ENCODE measurements at places on chromosomes 1 and 21.

DNA sequence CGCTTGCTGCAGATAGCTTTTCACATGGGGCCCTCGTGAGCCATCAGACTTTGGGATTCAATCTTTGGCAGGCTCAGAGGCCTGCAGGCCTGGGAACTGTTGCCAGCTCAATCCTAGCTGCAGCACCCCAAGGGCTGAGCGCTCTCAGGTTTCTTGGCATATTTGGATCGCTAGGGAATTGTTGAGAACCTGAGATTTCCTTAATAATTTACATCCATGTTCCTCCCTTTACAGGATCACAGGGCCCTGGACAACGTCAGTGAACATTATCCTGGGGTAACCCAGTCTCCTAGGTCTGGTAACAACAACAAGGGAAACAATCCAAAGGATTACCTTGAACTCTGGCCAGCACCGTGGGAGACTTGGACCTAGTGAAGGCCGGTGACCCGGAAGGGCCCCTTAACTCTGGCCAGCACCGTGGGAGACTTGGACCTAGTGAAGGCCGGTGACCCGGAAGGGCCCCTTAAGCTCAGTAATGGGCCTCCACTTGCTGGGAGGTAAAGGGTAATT lies 49.3 kb upstream of the NEK2 start:
- ATAC-seq, result peak; percentile 30

GRCh38 chr1:164470996-164471395 lies 88.0 kb upstream of the PBX1 start:
- ATAC-seq, result no peak

- ATAC-seq, result no peak
Measured at GRCh38 chr1:100009458-100009857, 39.7 kb downstream of the SLC35A3 start.

DNA sequence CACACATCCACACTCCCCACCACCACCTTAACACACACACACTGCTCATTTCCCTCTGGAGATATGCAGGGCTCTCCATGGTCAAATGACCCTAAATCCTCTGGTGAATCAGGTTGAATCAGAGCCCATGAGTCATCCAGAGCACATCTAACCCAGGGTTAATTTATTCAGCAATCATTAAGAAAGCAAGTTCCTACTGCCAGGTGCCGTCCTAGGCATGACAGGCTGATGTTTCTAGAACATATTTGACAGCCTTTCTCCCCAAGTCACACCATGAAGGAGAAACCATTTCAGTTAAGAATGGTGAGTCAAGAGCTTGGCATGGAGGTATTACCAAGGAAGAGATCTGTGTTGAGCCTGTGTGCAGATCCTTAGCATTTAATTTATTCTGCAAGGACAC lies 194.3 kb upstream of the CAMK1G start:
- ATAC-seq, result peak; percentile 90

GRCh38 chr1:77039739-77040138 lies 172.5 kb downstream of the ST6GALNAC5 start:
- peak; percentile 98 for ATAC-seq

GRCh38 chr1:28535180-28535579 lies 17.7 kb upstream of the TRNAU1AP start:
- no peak for ATAC-seq

DNA sequence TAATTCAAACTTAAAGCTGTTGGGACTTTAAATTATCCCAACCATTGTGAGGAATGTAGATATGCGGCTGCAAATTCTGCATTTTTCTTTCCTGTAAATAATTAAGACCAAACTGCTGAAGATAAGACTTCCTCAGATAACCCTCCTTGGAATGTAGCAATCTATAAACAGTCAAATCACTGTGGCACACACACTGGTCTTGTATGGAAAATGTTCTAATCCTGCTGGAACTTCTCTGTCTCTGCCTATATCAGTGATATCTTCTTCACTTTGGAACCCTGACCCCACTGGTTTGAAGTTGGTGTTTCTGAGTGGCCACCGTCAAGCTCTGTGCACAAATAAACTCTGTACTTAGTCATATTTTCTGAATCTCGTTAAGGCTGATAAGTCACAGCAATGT lies 32.9 kb downstream of the HSF2BP start:
- ATAC-seq, result no peak

DNA sequence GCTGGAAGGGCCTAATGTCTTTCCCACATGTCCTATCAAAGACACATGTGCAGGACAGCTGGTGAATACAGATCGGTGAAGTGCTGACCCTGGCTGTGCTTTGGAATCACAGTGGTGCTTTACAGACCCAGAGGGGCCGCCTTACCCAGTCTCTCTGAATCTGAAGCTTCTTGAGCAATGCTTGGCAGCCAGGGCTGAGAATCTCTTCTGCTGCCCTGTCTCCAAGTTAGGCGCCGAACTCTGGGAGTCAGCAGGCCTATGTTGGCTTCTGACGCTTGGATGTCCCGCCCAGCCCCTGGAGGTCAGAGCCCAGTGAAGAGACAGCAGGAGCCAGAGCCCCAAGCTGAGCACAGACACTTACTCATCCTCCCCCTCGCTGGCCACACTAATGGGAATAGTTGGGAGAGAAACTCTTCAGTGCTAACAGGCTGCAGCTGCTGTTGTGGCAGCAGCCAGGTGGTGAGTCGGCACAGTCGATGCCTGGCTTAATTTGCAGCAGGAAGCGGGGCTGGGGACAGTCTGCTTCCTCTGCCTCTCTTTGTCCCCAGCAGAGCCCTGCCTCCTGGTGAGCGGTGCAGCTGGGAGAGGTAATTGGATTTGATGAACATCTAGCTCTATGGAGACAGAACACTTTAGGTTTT lies 68.1 kb downstream of the URB2 start:
- ATAC-seq, result peak; percentile 78

DNA sequence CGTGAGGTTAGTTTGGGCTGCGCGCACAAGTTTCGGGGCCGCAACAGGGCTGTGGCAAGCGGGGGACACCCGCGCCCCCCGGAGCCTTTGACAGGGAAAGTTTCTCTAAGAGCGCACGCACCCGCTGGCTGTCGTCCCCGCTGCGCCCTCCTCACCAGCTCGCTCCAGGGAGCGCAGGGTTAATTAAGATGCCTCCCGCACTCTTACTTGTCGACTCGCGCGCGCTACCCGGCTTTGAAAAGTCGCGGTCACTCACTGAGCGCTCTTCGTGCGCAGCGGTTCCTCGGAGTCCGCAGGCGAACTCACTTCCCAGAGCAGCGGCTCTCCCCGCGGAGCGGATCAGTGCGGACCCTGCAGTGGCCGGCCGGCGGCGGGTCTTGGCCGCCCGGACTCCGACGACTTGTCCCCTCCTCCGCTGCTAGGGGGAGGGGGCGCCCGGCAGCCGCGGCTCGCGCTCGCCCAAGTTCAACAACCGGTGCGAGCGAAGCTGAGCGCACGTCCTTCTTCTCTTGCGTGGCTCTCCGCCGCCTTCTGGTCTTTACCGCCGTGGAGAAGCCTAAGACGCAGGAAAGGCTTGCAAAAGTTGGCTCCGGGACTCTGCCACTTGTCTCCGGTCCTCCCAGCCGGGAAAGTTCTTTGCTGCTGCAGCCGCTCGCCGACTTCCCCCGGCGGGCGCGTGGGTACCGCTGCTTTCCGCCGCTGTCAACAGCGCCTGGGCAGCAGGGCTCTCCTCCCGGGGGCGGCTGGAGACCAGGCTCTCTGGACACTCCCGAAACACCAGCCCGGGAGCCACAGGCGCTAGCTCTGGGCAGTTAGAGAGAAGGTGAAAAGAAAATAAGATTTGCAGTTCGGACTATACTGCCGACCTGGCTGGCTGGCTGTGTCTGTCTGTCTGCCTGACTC lies 506 bp downstream of the JUN start:
- ATAC-seq, result peak; percentile 4

GRCh38 chr1:172863031-172863430 lies 187.7 kb downstream of the TNFSF18 start:
- no peak for ATAC-seq

GRCh38 chr21:41656946-41657525 lies 109.8 kb downstream of the RIPK4 start:
- ATAC-seq, result no peak

GRCh38 chr1:8687039-8687438 lies 130.4 kb downstream of the RERE start:
- no peak for ATAC-seq

GRCh38 chr1:112704934-112705627 lies 1.8 kb downstream of the RHOC start:
- peak; percentile 80 for ATAC-seq

DNA sequence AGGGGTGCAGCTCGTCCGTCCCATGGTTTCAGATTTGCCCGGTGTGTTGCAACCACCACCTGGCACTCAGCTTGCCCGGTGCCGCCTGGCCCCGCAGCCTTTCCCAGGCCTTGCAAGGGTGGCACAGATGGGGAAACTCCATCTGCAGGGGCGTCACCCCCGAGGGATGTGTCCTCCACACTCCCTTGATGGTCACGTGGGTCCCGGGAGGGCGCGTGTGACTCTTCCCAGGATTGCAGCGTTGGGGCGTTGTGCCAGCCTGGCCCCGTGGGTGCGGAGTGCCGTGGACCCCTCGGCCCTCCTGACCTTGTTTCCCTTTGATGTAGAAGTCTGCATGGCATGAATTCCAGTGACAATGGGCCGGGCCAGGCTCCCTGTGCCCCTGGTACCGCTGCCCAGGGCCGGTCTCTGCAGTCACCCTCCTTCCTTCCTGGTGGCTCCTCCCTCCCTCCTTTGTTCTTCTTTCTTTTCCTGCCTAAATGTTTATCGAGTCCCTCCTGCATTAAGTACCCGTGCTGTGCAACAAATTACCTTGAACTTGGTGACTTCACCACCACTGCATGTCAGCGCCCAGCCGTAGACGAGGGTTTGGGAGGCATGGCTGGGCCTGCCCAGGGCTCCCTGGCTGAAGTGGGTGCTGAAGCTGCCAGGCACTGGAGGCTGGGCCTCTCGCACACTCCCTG lies 22.9 kb downstream of the RRP1 start:
- no peak for ATAC-seq

DNA sequence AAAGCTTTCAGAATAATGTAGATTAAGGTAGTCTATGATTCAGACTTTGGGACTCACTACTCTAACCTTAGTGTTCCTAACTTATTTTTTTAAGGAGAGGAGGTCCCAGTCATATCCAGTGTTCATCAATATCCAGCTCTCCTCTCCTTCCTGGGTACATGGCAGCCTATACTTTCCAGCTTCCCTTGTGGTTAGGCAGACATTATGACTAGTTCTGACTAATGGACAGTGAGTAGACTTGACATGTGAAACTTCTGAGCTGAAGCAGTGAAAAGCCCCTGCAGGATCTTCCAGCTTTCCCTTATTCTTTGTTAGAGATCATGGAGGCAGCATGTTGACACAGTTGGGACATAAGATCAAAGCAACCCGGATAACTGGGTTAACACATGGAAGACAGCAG lies 144.2 kb downstream of the PTPRU start:
- ATAC-seq, result no peak

GRCh38 chr1:29379443-29380073 lies 143.2 kb downstream of the PTPRU start:
- no peak for ATAC-seq

DNA sequence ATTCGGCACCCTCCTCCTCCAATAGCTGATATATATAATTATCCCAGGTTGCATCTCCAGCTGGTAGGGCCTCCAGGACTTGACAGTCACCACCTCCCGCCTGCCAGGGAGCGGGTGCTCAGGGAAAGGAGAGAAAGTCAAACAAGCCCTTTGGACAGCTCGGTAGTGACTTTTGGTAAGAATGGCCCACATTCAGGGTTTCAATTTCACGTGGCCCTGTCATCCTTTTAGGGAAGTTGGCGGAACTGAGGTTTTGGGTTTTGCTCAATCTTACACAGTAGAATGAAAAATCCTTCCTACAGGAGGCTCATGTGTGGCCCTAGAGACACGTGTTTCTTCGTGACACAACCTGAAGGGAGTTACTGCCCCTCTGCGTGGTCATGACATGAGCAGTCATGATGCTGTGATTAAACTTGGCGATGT lies 44.2 kb downstream of the CAPN8 start:
- ATAC-seq, result no peak

DNA sequence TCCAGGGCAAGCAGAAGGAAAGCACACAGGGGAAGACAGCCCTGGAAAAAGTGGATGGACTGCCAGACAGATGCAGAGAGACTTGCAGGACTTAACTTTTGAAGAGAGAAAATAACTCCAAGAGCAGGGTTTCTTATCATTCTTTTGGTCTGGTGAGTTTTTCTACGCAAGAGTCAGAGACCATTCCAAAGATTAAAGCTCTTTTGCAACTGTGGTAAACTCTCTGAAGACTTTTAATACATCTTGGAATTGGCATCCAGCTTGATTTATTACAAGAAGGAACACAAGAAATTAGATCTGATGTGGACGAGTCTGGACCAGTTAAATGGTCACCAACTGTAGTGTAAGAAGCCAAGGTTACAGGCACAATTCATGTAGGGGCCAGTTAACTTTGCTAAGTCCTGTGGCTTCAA lies 153.4 kb downstream of the SIPA1L2 start:
- no peak for ATAC-seq

GRCh38 chr21:38869946-38870345 lies 64.2 kb downstream of the ETS2 start:
- ATAC-seq, result no peak

GRCh38 chr1:22794647-22795365 lies 84.2 kb downstream of the EPHB2 start:
- no peak for ATAC-seq

DNA sequence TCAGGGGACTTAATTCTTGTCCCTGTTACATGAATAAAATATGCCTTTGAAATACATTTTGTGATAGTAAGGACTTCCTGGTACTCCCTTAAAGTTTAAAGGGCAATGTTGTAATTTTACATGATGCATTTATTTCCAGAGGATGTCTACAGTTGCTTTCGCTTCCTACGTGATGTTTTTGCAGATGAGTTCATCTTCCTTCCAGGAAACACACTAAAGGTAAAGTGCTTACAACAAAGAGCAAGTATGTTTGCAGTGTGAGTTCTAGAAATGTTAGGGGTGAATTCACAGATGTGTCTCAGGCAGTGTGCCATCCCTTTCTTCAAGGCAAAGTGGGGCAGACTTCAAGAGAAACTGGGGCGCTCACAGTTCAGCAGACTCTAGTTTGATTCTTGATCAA lies 31.2 kb downstream of the GNPAT start:
- ATAC-seq, result no peak

DNA sequence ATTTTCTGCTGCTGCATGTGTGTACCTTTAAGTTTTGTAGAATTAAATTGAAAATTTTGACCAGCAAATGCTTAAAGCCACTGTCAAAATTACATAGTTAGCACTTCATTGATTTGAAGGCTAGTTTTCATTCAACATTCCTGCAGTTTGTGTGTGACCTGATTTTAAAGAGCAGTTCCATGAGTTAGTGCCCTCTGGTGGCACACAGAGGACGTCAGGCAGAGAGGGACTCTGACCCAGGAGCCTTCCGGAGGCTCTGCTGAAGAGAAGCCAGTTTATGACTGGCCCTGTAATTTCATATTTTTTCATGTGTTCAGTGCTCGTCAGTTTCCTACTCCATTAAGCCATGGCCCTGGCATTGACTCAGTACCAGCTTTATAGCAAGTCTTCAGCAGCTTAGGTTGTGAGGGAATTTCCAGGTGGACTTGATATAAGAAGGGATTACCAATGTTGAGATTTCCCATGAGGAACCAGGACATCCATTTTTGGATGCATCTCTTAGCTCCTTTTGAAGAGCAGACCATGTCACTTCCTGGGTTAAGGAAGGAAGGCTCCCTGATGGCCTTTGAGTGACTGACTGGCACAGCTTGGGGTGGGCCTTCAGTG lies 104.7 kb downstream of the CAMTA1 start:
- peak; percentile 95 for ATAC-seq

- no peak for ATAC-seq
Measured at GRCh38 chr1:21317035-21317689, 26.9 kb upstream of the ECE1 start.
